ENCODE measurements at places on chromosomes 6 and 20. TPM values are rescaled to one million over a fixed set of nuclear protein-coding genes. Genes with fewer than 3 reads are reported as not detected.

MCHR2 gene
- total RNA-seq, result not detected

- no peak for DNase-seq
Measured at GRCh38 chr20:719816-720215, 44.2 kb upstream of the SCRT2 start.

GRCh38 chr6:118606268-118606667, 45.1 kb downstream of the CEP85L start:
- DNase-seq, result no peak

LY6G6F gene
- total RNA-seq, result not detected

TMC2 gene
- total RNA-seq, result 0.31 TPM

- DNase-seq, result no peak
Measured at GRCh38 chr6:282867-283416, 9.3 kb upstream of the DUSP22 start.

- peak; percentile 58 for DNase-seq
Measured at GRCh38 chr20:45095805-45096238, 5.1 kb downstream of the KCNS1 start.

LIME1 gene
- 6.2 TPM for total RNA-seq

DNA sequence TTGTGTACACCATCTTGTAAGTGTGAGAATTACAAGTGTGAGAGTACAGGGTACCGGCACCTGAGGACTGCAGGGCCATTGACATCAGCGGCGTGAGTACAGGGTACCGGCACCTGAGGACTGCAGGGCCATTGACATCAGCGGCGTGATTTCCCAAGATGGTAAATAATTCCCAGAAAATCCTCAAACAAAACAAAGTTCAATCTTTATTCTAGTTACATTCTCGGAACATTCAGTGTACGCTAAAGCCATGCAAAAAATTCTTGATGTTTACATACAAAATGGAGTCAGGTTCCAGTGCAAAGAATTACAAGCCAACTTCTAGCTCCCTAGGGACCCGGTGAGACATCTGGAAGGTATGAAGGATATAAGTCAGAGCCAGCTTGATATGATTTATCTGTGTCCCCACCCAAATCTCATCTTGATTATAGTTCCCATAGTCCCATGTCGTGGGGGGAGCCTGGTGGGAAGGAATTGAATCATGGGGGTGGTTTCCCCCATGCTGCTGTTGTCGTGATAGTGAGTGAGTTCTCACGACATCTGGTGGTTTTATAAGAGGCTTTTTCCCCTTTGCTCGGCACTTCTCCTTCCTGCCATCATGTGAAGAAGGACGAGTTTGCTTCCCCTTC, 172.7 kb downstream of the TTLL2 start:
- DNase-seq, result no peak

DNA sequence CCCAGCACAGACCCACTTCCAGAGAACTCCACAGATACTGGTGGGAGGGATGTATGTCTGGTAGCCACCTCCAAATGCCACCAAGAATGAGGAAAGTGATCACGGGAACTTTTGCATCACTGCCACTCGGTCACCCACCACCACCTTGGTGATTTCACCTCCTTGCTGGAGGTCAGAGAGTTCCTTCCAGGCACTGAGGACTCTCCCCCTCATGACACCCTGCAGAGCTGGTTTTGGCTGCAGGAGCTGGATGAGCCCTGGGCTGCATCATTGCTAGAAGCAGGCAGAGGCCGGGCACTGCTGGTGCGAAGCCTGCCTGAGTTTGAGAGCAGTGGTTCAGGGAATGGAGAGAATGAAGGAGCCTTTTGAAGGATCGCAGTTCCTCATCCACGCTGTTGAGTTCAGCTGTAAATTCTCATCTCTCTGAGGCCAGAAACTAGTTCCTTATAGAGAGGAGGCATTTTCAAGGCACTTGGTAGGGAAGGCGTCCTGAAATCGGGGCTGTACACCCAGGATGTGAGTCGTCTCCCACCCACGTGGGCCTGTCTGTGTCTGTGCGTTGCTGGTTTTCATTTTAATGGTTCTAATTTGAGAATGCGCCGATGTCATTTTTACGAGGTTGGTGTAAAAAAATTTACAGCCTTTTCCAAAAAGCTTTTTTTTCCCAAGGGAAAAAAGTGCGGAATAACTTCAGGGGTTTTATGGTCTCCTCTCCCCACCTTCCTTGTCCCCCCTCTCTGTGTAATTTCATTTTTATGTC, 25.0 kb downstream of the FOXP4 start:
- no peak for DNase-seq

DNA sequence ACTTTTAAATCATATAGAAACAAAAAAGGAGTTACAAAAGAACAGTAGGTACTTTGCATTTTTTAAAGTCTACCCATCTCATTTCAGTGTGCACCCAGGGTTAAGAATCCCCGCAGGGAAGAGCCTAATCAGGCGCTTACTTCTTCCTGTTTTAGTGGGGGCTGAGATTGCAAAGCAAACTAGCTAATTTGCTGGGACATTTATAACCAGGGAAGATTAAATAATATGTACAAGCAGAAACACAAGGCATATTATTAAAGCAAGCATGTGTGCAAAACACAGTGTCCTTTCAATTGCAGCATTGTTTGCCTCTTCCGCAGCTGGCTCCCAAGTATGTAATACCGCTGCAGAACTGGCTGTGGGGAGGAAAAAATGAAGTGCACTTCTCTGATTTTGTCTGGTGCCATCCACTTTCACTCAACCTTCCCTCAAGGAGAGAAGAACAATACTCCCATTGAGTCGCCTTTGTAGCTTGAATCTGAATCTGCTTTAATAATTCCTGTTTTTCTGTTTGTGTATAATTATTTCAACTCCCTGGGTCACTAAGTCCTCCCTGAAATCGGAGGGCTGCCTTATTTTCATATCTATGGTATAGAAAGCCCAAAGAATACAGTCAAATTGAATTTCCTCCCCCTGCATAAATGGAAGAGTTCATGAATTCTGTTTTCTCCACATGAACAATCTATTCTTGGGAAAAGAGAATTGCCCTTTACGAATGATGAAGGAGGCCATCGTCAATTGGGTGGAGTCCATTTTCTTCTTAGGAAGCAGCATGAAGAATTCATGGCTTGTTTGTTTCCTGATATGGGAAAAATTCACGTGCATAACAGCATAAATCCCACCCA, 23.3 kb upstream of the BCAS1 start:
- DNase-seq, result no peak

DNA sequence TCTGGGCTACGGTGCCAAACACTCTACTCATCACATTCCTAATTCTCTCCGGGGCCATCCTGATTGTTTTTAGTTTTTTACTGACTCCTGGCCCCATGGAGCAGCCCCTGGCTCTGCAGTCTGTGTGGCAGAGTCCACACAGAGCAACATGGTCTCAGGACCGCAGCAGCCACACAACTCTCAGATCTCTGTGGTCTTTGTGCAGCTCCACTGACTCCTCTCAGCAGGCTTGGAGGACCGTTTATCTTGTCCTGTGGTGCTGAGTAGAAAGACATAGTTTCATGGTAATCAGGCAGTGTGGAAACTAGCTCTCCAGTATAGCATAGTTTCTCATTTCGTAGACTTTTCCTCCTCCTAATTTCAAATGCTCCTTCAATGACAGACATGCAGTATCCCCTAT, 168.4 kb downstream of the EDN1 start:
- DNase-seq, result no peak

DNA sequence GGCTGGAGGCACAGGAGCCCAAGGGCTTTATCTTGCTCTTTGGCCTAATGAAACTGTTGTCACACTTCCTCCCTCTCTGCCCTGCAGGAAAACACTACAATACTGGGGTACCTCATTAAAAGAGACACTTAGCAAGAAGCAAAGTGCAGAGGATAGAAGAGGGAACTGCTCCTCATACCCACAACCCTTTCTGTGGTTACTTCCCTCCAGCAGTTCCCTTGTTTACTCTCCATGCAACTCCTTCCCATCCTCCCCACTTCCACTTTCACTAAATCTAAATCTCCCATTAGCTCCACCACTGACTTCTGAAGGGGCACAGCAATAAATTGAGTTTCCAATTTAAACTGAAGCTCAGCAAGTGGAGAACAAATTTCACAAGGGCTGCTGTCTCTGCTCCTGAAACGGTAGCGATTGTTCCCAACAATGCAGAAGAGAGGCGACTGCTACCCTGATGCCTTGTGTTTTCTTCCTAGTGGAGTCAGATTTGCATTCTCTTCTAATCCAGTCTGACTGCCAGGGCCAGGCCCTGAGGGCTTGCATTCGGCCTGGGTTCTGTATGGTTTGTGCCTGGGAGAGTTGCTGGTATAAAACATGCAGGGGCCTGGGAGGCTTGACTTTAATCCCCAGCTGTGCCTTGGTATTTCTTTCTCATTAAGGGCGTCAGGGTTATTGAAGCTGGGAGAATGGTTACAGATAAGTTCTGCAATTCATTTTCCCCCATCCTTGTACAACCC, 454.7 kb downstream of the TFAP2B start:
- peak; percentile 1 for DNase-seq

TMEM200A gene
- total RNA-seq, result 7.9 TPM

DNA sequence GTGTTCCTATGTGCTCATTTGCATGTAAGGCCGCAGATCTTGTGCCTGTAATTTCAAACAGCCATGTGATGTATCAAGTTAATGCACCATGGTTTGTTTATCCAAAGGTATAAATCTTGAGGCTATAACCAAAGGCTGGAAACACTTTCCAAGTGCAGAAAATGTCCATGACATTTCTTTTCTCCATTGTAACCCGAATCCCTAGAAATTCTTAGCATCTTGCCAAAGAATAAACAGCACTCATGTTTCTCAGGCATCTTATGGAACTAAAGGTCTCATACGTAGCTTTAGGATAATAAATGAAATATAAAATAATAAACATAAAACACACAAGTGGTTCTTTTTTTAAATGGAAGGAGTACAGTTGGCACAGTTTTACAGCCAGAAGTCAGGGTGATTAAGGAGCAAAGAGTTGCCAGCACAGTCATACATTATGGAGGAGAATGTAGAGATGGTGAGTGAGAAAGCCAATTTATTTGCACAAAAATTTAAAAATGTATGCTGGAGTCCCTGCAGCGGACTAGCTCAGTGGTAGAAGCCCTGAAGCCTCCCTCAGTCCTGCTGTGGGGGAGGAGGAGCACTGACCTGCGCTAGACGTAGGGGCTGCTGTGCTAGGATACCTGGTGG, 18.0 kb downstream of the CDH26 start:
- DNase-seq, result no peak

CD24 gene
- 62.5 TPM for total RNA-seq

C6orf52 gene
- 3.5 TPM for total RNA-seq

GRCh38 chr6:133895573-133896343, 6.8 kb downstream of the TCF21 start:
- DNase-seq, result peak; percentile 89

- DNase-seq, result peak; percentile 92
Measured at GRCh38 chr20:8131598-8132483, at the start of gene PLCB1. PLCB1 (plus strand) TSS chr20:8132266; CDS start chr20:8132652, 386 bp downstream.

BPIFB2 gene
- 2.3 TPM for total RNA-seq

- DNase-seq, result no peak
Measured at GRCh38 chr6:150494241-150494640, 105.4 kb upstream of the PLEKHG1 start.

CST2 gene
- not detected for total RNA-seq

DNA sequence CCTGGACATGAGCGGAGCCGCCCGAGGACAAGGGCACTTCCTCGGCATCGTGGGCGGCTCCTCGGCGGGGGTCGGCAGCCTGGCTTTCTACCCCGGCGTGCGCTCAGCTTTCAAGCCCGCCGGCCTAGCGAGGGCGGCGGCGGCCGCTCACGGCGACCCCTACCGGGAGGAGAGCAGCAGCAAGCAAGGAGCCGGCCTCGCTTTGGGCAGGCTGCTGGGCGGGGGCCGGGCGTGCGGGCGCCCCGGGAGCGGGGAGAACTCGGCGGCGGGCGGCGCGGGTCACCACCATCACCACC, 6.7 kb downstream of the PRDM13 start:
- peak; percentile 48 for DNase-seq

DNA sequence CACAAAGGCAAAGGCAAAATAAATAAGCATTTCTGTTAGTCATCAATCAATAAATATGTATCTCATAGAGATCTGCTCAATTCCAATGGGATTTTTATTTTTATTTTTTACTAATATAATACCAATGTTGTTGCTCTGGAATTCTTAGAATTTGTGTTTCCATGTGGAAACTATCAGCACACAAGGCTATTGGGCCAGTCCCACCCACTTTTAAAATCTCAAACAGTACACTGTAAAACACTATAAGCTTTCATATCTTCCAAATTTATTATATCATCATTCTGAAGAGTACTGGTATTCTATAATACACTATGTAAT, 563.8 kb upstream of the MARCKS start:
- DNase-seq, result peak; percentile 18

DNA sequence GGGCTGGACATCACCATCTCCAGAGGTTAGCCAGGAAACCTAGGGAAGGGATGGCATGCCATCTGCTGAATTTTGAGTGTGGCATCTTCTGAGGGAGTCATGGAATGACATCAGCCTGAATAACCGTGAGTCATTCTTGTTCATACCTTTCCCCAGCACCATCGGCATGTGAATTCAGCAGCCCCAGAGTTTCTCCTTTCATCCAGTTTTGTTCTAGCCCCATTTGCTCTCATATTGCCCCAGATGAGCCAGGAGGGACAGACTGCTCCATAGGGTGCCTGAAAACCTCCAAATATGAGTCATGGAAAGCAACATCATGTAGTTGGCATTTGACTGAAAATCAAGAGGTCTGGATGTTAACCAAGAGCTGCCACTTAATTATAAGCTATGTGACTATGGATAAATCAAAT, 219.2 kb upstream of the SGK1 start:
- DNase-seq, result no peak

DNA sequence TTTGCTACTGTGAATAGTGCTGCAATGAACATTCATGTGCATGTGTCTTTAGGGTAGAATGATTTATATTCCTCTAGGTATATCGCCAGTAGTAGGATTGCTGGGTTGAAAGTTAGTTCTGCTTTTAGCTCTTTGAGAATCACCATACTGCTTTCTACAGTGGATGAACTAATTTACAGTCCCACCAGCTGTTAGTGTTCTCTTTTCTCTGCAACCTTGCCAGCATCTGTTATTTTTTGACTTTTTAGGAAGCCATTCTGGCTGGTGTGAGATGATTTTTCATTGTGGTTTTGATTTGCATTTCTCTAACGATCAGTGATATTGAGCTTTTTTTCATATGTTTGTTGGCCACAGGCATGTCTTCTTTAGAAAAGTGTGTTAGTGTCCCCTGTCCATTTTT, 40.0 kb downstream of the PLG start:
- DNase-seq, result no peak

GSTA3 gene
- 3.0 TPM for total RNA-seq

GID8 gene
- total RNA-seq, result 35.4 TPM

FAM83C gene
- not detected for total RNA-seq

DNA sequence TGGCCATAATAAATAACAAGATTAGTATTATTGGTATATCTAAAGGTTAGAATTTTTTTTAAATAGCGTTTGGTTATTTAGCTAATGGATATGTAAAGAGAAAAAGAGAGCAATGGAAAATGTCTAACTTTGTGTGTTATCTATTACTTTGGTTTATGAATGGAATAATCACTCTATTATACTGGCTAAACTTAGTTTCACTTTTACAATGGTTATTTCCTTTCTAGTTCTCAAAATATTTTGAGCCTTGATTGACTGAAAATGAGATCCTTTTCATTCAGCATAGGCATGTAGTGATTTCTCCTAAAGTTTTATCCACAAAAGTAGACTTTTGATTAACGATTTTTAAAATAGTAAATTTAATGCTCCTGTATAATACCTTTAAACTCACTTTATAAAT, 51.6 kb upstream of the MLIP start:
- no peak for DNase-seq

PACRG gene
- 26.6 TPM for total RNA-seq
